ENCODE measurements at places on chromosomes 11 and 22.

DNA sequence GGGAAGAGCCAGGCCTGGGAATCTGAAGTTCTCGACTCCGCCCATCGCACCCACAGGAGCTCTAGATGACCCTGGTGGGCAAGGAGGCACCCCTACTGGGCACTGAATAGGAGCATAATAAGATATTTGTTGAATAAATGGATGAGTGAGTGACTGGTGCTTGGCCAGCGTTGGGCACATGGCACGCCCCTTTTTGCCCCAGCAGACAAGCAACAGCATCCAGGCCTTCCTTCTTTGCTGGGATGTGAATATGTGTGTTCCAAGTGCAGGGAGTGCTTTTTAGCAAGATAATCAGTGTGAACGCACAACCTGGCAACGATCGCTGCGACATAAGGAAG, 443 bp upstream of the CELF1 start:
- DNase-seq: no peak

- DNase-seq: no peak
Observed at GRCh38 chr11:15893080-15893492, 463.3 kb downstream of the SOX6 start.

DNA sequence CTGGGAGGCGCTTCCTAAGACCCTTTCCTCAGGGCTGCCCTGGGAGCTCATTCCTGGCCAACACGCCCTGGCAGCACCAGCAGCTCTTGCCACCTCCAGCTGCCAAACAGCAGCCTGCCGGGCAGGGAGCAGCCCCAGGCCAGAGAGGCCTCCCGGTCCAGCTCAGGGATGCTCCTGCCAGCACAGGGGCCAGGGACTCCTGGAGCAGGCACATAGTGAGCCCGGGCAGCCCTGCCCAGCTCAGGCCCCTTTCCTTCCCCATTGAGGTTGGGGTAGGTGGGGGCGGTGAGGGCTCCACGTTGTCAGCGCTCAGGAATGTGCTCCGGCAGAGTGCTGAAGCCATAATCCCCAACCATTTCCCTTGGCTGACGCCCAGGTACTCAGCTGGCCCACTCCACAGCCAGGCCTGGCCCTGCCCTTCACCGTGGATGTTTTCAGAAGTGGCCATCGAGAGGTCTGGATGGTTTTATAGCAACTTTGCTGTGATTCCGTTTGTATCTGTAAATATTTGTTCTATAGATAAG, 7.6 kb downstream of the SLC39A13 start:
- DNase-seq: no peak

- no peak for DNase-seq
Observed at GRCh38 chr22:25822344-25822743, 80.4 kb downstream of the MYO18B start.

DNA sequence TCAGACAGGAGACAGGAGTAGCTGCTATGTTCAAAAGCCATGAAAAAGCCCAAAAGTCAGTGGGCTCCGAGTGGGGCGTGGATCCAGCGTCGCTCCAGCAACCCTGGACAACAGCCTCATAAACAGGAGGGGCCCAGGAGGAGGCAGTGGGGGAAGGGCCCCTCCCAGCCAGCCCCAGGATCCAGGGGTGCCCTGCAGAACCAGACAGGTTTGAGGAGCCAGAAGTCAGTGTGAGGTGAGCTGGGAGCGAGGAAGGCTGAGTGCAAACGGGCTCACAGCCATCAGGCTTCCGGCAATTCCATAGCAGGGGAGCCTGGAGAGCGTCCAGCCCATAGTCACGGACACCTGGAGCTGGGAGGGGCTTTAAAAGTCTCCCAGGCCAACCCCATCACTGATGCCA, 217.7 kb downstream of the MN1 start:
- no peak for DNase-seq

GRCh38 chr11:30228323-30228884, 2.4 kb upstream of the FSHB start:
- no peak for DNase-seq

GRCh38 chr11:130999992-131000770, 83.9 kb upstream of the SNX19 start:
- DNase-seq: no peak

- DNase-seq: no peak
Observed at GRCh38 chr11:12159351-12160099, 49.1 kb downstream of the MICAL2 start.

DNA sequence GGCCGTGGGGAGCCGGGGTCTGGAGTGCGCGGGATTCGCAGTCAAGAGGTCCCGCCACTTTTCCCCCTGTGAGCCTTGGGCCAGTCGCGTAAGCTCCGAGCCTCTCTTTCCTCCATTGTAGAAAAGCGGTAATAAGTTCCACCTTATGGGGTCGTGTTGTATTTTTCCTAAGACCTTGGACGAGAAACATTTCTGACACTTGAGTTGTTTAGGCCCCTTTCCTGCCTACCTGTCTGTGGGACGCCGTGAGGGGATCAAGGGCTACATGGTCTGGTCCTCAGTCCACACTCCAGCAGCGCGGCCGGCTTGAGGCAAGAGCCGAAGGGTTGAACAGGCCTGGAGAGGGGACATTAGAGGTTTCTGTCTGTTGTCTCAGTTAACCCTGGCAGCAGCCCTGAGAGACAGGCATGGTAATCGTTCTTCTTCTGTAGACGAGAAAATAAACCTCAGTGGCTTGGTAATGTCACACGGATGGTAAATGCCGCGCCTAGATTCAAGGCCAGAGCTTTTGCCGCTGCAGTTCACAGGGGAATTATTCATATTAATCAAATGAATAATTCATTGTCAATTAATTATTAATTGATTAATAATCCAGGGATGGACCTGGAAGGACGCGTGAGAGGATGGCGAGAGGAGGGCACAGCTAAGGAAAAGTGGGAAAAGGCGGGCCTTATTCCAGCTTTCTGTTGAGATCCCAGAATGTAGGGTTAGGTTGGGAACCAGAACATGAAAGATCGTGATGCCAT, 545 bp downstream of the FEN1 start:
- DNase-seq: no peak

GRCh38 chr22:46472722-46473016, 64.8 kb downstream of the CELSR1 start:
- DNase-seq: no peak

- DNase-seq: no peak
Observed at GRCh38 chr22:30694640-30695350, at the start of gene OSBP2. Gene OSBP2, plus strand, starts transcription at chr22:30694874. Its CDS starts 36 bp downstream, at chr22:30694910.

GRCh38 chr11:105611572-105612441, 1.9 kb downstream of the GRIA4 start:
- DNase-seq: no peak

GRCh38 chr22:38142606-38143005, 32.1 kb upstream of the BAIAP2L2 start:
- DNase-seq: no peak

DNA sequence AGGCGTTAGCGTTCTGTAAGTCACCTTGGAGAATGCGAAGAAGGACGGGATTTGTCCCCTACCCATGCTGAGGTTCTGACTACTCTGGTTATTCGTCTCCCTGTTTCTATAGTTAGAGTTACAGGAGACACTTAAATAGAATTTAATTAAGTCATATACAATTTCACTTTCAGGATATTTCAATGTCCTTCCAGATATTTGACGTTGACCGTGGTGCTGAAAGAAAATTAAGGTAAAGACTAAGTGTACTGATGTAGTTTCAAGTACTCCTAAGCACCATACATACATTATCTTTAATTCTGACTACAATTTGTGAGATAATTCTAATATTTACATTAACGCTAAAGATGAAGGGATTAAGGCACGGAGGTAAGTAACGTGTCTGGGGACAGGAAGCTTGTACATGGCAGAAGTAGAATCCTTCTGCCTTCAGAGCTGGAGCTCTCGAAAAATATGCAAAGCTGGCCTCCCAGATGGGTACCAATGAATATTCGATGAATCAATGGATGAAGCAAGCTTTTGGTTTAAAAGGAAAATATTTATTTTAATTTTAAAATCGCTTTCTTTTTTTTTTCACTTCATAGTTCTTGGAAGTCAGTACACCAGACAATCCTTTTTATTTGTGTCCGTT, 539 bp upstream of the SLC36A4 start:
- DNase-seq: no peak

GRCh38 chr22:18101536-18101935, 9.1 kb upstream of the TUBA8 start:
- no peak for DNase-seq

DNA sequence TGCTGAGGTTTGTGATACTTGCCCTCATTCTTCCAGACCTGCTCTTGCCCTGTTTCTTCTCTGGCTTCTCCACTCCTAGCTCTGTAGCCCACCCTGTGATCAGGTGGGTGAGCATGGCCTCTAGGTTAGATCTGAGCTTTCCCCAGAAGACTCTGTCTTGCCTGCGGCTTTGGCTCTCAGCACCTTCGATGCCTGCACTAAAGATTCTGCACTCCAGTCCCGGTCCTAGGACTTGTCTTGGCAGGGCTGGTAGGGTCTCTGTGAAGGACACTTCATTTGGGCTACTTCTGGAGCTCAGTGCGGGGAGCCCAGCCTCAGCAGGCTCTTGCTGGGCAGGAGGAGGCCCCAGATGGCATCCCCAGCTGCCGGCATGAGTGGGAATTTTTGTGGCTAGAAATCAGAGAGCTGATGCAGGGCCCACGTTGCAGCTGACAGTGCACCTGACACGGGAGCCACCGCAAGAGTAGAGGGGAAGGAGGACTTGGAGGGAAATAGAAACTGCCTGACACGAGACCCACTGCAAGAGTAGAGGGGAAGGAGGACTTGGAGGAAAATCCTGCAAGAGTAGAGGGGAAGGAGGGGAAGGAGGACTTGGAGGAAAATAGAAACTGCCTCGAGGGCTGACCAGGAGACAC, 226.9 kb upstream of the B3GAT1 start:
- no peak for DNase-seq

DNA sequence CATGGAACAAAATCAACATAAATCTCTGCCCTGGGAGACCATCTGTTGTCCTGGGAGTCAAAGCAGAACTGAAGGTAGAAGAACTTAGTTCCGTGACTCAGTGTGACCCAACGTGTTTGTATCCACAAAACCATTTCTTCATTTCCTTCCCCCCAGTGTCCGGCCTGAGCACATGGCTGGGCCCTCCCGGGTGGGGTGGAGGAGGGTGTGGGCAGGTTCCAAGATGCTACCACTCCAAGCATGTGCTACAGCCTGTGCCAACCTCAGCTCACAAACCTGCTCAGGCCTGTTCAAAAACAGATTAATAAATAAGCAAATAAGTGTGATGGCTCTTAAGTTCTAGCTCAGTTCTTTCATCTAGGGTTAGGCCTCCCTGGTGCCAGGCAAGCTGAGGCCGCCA, 55.3 kb downstream of the SHANK2 start:
- DNase-seq: no peak

- no peak for DNase-seq
Observed at GRCh38 chr22:25688627-25689026, 53.4 kb upstream of the MYO18B start.

DNA sequence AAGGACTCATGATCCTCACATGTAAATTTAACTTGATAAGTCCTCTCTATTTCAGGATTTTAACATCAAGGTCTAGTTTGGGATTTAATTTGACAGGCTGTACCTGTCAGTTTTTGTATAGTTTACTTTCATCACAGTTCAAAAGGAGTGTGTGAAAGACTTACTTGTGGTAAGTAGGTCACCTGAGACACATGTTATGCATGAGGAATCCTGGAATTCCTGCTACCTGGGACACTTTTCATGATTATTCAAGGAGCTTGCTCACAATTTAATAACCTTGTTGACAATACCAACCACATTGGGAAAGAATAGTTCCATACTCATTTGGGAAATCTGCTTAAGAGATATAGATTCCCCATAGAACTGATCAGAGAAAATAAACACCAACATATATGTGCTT, 15.8 kb upstream of the SLC36A4 start:
- no peak for DNase-seq

- DNase-seq: peak; percentile 18
Observed at GRCh38 chr11:109853156-109853776, 239.9 kb upstream of the ZC3H12C start.

DNA sequence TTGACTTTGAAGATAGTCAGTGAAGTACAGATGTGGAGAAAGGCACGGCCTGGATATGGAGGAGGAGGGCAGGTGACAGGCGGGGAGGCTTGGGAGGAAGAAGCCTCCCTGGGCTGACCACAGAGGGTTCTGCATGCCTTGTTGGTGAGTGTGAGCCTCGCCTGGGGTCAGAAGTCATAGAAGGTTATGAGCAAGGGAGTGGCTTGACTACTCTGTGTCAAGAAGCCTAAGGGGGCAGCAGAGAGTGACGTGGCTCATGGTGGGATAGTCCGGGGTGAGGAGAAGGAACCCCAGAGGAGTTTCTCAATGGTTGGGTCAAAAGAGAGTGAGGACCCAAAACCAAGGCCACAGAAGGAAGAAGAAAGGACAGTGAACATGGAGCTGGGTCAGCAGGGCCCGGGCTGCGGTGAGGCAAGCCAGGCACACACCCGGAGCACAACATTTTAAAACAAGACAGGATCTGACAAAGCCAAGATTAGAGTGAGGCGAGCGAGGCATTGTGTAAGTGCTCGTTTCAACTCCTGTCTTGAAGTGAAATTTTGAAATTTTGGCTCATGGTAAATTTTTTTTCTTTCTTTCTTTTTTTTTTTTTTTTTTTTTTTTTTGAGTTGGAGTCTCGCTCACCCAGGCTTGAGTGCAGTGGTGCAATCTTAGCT, 31.9 kb downstream of the PDGFB start:
- no peak for DNase-seq

GRCh38 chr11:85737738-85738137, 51.7 kb upstream of the CCDC89 start:
- no peak for DNase-seq

GRCh38 chr11:130330101-130330684, 15.5 kb upstream of the ZBTB44 start:
- no peak for DNase-seq

DNA sequence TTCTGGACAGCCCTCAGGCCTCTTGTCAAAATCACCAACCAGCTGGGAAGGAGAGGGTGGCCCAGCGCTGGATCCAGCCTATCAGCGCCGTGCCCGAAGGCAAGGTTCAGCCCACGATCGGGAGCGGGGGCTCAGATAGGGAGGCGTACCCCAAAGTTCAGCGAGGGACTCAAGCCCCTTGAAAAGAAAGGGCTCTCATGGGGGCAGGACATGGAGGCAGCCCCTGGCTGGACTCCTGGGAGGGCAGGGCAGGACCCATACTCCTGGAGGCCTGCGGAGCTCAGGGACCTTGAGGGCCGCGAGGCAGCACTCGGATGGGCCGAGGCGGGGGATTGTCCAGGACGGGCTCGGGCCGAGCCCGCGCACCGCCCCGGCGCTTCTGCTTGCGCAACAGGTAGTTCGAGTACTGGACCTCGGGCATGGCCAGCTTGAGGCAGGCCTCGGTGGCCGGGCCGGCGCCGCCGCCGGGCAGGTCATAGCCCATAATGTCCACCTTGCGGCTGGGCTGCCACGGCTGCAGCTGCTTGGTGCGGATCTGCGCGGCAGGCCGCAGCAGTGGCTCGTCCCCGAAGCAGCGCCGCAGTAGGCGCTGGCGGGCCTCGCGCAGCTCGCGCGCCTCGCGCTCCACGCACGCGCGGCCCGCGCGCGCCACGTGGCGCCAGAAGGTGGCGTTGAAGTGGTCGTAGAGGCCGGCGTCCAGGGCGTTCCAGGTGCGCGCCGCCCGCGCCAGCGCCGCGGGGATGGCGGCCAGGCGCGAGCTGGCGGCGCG, 6.5 kb downstream of the GAL3ST3 start:
- no peak for DNase-seq

GRCh38 chr11:19818619-19819018, 106.0 kb downstream of the NAV2 start:
- DNase-seq: no peak

Data from iPS DF 6.9 (cell line).